ENCODE measurements at places on chromosomes 5 and 9.

GRCh38 chr5:92222449-92222848 lies 839.3 kb upstream of the ARRDC3 start:
- DNase-seq: no peak

GRCh38 chr5:1325191-1325741 lies 19.6 kb downstream of the CLPTM1L start:
- no peak for DNase-seq

- DNase-seq: no peak
Measured at GRCh38 chr5:91490316-91490715, 107.2 kb upstream of the ARRDC3 start.

GRCh38 chr5:167633931-167634341 lies 657.5 kb upstream of the WWC1 start:
- no peak for DNase-seq

DNA sequence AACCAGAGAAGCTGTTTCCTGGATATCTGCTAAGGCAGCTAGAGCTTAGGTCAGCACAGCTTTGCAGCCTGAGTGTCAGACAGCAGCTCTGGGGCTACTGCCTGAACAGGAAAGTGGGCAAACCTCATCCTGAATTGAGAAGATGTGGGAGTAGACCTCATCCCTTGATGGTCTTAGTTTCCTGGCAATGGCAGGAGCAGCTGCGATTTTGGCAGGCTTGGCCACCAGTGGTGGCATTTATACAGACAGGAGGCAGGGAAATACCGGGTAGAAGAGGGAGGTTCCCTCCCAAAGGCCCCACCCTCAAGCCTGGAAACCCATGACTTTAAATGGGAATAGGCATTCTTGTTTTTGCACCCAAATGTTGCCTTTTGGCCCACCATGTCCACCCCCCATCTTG lies 69.7 kb downstream of the LIX1 start:
- DNase-seq: no peak

GRCh38 chr5:138455232-138455930 lies 9.9 kb upstream of the EGR1 start:
- no peak for DNase-seq

DNA sequence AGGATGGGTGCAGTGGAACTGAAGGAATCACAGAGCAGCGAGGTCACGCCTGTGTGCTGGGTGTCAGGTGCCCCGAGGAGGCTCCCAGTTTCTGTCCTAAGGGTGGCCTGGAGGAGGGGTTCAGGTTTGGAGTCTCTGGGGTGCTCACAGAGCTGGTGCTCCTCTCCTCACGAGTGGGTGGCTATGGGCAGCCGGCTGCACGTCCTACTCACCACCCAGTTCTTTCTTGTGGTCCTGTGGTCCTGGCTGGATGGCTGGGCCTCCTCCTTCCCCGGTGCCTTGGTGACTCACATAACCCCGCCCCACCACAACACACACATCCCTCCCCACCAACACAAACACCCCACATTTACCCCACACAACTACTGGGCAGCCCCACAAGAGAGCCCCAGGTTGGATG lies 9.9 kb upstream of the PTGS1 start:
- DNase-seq: no peak

DNA sequence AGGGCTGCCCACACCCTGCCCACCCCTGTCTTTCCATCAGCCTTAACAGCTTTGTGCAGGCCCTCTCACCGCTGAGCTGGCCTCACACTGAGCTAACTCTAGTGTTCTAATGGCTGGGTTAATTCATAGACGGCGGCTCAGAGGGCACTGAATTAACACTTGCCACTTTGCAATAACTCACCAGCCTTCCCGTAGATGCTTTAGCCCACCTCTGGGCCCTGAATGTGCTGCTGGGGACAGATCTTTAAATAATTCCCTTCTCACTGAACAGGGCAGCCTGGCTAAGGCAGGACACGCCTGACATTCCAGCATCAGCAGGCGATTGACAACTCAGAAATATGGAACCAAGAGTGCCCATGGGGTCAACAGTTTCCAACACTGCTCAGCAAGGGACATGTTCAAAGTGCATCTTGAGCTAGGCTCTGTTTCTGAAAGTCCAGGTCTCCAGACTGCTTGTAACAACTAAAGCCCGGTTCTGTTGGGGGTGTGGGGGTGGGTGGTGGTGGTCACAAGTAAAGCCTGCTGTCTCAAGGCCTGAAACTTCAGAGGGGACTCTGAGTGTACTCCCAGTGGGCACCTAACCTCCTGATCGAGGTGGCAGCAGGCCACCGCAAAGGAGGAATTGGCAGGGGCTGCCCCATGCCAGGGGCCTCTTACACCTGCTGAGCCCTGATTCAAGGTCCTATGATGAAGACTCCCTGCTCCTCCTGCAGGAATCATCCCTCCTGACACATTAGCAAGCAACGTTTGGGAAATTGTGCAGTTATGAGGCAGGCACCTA lies 248.3 kb downstream of the FSTL4 start:
- no peak for DNase-seq

- DNase-seq: no peak
Measured at GRCh38 chr5:112986224-112986623, 9.6 kb downstream of the DCP2 start.

- DNase-seq: no peak
Measured at GRCh38 chr5:137078171-137078665, 420.9 kb downstream of the SPOCK1 start.

DNA sequence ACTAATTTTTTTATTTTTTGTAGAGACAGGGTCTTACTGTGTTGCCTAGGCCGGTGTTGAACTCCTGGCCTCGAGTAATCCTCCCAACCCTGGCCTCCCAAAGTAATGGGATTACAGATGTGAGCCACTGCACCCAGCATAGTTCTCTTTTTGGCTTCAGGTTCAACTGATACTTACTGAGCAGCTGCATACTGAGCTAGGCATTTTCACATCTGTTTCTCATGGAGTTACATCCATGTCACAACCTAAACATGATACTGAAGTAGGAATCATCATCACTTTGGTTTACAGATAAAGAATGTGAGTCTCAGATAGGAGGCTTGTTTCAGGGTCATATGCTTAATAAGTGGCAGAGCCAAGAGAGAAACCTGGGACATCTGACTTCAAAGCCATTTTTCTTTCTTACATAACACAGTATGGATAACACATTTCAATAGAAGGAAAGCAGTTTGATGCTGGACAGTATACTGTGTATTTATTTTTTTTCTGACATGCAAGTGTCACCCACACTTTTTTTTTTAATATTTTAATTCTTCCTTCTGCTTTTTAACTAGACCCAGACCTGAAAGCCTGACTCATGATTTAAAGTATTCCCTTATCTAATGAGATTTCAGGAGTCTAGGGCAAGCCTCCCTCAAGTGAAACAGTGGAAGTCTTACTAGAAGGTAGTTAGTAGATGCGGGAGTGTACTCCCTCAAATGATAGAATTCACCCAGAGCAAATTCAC lies 90.8 kb downstream of the HACD4 start:
- DNase-seq: no peak

DNA sequence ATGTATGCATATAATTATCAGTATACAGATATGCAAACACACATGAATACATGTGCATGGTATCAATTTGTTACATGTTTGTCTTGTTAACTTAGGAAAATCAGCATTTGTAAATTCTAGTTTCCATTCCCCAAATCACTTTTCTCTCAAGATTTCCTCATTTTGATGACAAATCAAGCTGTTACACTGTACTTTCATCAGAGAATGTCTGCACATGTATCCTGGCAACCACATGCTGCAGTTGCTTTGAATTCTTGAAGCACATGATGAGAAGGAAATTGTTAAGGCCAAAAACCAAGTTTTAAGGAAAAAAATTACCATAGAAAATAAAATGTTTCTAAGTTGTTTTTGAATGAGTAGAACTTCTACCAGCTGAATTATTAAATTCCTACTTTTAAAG lies 1834.5 kb downstream of the EFNA5 start:
- no peak for DNase-seq

DNA sequence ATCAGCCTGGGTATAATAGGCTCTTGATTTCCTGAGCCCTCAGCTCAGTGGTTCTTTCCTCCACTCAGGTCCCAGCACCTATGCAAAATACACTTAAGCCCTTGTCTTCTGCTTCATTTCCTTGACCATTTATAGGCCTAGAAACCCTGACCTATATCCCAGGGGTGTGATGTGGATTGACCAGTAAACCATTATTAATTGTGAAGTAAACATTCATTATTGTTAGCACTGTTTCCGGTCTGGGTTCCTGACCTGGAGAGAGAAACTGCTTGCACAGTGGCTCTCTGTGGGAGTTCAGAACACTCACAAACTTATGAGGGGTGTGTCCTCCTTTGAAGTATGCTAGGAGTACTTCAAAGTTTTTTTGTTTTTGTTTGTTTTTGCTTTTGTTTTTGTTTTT lies 19.6 kb upstream of the TOMM5 start:
- no peak for DNase-seq

DNA sequence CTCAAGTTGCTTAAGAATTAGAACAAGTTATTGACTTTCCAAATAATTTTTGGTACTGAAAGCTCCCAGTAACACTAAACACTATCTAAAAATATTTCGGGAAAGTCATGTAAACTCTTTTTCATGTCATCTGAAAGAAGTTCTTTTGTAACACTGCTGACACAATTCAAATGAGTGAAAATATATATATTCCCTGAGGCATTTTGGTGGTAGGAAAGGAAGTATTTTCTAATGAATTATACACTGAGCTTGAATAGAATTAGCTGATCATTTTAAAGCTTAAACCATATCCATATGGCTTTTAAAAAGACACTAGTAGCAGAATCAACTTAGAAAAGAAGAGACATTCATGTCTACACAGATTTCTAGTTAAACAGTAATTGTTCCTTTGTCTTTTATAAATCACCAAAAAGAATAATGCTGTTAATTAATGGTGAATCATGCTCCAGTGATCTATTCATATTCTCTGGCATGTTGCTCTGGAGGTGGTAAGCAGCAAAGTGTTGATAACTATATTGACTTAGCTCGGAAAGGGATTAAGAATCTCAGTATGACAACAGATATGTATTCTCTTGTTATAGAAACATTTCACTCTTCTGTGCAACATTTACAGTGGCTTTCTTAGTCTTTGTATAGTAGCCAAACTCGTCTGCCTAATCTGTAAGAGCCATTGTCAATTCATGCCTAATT lies 27.4 kb upstream of the RFX3 start:
- no peak for DNase-seq

DNA sequence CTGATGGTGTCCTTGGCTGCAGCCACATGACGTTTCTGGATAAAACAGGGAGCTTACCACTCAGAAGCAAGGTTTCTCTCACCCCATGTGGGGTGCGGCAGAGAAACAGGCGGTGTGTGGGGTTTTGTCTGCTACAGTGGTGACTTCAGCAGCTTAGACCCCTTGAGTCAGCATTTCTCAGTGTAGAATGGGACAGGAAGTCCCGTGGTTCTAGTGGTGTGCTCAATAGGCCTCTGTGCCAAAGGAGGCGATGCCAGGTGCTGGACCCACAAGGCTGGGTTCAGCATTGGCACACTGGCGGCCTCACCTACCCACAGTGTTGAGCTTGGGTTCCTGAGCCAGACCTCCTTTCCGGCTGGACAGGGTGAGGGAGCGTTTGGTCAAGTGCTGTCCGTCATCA lies 125.2 kb upstream of the SMIM23 start:
- no peak for DNase-seq

DNA sequence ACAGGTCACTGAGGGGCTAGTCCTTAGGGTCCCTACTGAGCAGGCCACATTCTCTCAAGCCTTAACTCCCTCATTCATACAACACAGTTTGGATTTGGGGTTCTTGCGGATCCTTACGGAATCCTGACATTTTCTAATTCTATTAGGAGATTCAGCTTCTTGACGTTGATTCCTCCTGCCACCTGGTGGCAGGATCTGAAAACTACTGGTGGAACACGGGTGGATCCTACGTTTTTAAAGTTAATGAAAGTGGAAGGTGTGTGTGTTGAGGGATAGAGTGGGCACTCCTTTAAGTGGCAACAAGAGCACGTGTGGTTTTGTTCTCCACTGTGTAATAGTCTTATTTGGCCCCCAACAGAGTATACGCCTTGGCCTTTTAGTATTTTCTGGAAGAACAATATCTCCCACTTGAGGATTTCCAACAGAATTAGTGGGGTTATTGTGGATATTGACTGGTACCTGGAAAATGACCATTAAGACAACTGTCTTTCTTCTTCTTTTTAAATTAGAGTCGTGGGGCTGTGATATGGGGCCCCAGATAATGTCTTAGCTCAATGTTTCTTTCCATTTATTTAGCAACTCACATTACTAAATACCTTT lies 25.2 kb downstream of the SLC28A3 start:
- DNase-seq: no peak

GRCh38 chr5:60510049-60510448 lies 189.9 kb downstream of the DEPDC1B start:
- DNase-seq: no peak

GRCh38 chr5:4896328-4896727 lies 243.8 kb upstream of the ADAMTS16 start:
- no peak for DNase-seq

DNA sequence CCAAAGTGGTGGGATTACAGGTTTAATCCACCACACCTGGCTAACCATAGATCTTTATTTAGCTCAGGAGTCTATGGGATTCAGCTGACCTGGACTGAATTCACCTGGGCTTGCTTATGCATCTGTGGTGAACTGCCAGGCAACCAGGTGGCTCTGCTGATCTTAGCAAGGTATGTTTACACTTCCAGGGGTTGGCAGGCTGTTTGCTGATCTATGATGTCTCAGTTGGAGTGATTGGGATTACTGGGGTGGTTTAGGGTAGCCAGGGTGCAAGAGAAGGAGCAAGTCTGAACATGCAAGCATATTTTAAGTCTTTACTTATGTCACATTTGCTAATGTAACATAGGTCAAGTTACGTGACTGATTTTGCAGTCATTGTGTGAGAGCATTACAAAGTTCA lies 63.6 kb upstream of the JAK2 start:
- no peak for DNase-seq

- DNase-seq: no peak
Measured at GRCh38 chr9:7561527-7562080, 238.0 kb downstream of the DMAC1 start.

- no peak for DNase-seq
Measured at GRCh38 chr5:162227075-162227474, 159.5 kb downstream of the GABRG2 start.

GRCh38 chr9:14131356-14132088 lies 182.4 kb downstream of the NFIB start:
- no peak for DNase-seq

GRCh38 chr9:14715102-14715501 lies 7.4 kb downstream of the CER1 start:
- DNase-seq: no peak
